ENCODE measurements at places on chromosomes 1 and 21. TPM values are rescaled to one million over a fixed set of nuclear protein-coding genes. Genes with fewer than 3 reads are reported as not detected.

CLEC20A gene
- total RNA-seq, result 0.20 TPM

DNA sequence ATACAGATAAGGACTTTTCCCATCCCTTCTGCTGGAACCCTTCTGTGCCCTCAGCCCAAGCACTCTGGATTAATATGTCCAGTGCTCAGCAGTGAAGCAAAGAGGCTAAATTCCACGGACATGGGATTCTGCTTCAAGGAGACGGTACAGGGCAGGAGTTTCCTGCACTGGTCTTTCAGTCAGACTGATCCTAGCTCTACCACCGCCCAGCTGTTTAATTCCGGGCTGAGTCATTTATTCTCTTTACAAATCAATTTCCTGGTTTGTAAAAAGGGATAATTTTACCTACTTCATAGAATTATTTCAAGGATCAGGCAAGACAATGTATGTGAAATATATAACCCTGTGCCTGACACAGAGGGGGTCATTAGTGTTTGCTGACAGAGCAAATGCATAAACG lies 41.6 kb upstream of the NRDC start:
- H3K4me1 ChIP-seq, result peaks cover 19% of the 10 kb centered on the region
- DNase-seq, result no peak
- H3K36me3 ChIP-seq, result no peaks in the 10 kb centered on the region
- peaks cover 12% of the 10 kb centered on the region for H3K27me3 ChIP-seq
- H3K27ac ChIP-seq, result no peak overlapping the region
- no peak overlapping the region for H3K4me3 ChIP-seq

SELENBP1 gene
- 147 TPM for total RNA-seq

GRCh38 chr1:180080439-180080838 lies 74.2 kb upstream of the QSOX1 start:
- H3K36me3 ChIP-seq, result peaks cover 32% of the 10 kb centered on the region
- no peaks in the 10 kb centered on the region for H3K4me1 ChIP-seq
- no peak overlapping the region for H3K27ac ChIP-seq

- H3K4me3 ChIP-seq, result no peak overlapping the region
- H3K4me1 ChIP-seq, result no peaks in the 10 kb centered on the region
- no peak for DNase-seq
- no peak overlapping the region for H3K27ac ChIP-seq
Observed at GRCh38 chr1:90381598-90381997, 335.5 kb downstream of the BARHL2 start.

GRCh38 chr1:6695868-6696267 lies 5.7 kb downstream of the DNAJC11 start:
- DNase-seq, result no peak
- no peaks in the 10 kb centered on the region for H3K36me3 ChIP-seq
- no peak overlapping the region for H3K27ac ChIP-seq
- H3K4me3 ChIP-seq, result no peak overlapping the region
- no peaks in the 10 kb centered on the region for H3K27me3 ChIP-seq

GRCh38 chr1:153545067-153546055 lies at the start of gene S100A4:
S100A4 (minus strand) TSS chr1:153545806; CDS start chr1:153544794, 1,012 bp downstream.
- DNase-seq, result no peak
- H3K4me3 ChIP-seq, result no peak within 1 kb of the TSS
- no peaks in the 10 kb centered on the region for H3K36me3 ChIP-seq

NR0B2 gene
- not detected for total RNA-seq

TXNIP gene
- 453 TPM for total RNA-seq

IL19 gene
- not detected for total RNA-seq

GRCh38 chr1:76055987-76056386 lies 18.6 kb upstream of the ST6GALNAC3 start:
- H3K4me3 ChIP-seq, result no peak overlapping the region
- H3K4me1 ChIP-seq, result peaks cover 4% of the 10 kb centered on the region
- H3K36me3 ChIP-seq, result no peaks in the 10 kb centered on the region
- no peak overlapping the region for H3K27ac ChIP-seq
- no peak for DNase-seq
- H3K27me3 ChIP-seq, result no peaks in the 10 kb centered on the region

DNA sequence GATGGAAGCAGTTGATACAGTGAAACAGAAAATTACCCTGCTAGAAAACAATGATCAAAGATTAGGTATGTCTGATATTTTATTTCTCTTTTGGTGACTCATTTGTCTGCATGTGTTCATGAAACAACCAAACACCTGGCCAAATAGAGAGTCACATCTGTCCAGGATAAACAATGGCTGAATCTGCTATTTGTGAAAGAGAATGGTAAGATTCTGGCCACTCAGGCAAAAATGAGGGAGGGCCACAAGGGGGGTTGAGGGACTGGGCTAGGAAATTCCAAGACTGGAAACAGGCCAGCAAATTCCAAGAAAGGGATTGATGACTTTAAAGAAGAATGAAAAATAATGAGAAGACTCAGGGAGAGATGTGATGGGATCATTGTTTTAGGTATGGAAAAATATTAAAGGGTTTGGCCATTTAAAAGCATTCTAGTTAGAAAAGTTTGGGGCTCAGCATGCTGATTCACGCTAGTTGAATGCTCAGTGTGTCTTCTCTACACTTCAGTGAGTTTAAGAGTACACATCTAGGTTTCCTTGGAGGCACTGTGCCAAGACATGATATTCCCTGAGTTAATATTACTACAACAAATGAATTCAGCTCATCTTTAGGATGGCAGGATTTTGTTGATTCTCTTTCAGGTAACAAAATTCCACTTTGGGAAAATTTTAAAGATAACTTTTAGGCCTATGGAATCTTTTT lies 44.9 kb downstream of the TRAF5 start:
- no peaks in the 10 kb centered on the region for H3K27me3 ChIP-seq
- no peak overlapping the region for H3K27ac ChIP-seq
- DNase-seq, result no peak
- H3K4me1 ChIP-seq, result no peaks in the 10 kb centered on the region
- H3K36me3 ChIP-seq, result peaks cover 3% of the 10 kb centered on the region

- no peak overlapping the region for H3K4me3 ChIP-seq
- no peak overlapping the region for H3K27ac ChIP-seq
- peaks cover 6% of the 10 kb centered on the region for H3K4me1 ChIP-seq
- H3K27me3 ChIP-seq, result no peaks in the 10 kb centered on the region
Observed at GRCh38 chr21:19256934-19257660, 853.5 kb upstream of the TMPRSS15 start.

- no peak overlapping the region for H3K27ac ChIP-seq
- peaks cover 4% of the 10 kb centered on the region for H3K36me3 ChIP-seq
- H3K27me3 ChIP-seq, result no peaks in the 10 kb centered on the region
- no peak overlapping the region for H3K4me3 ChIP-seq
- DNase-seq, result no peak
- H3K4me1 ChIP-seq, result no peaks in the 10 kb centered on the region
Observed at GRCh38 chr1:86750076-86750475, 45.7 kb downstream of the SH3GLB1 start.

NHLH1 gene
- total RNA-seq, result 1.4 TPM

GRCh38 chr1:85065550-85065949 lies 17.2 kb upstream of the MCOLN3 start:
- no peak overlapping the region for H3K27ac ChIP-seq
- H3K27me3 ChIP-seq, result no peaks in the 10 kb centered on the region

DNA sequence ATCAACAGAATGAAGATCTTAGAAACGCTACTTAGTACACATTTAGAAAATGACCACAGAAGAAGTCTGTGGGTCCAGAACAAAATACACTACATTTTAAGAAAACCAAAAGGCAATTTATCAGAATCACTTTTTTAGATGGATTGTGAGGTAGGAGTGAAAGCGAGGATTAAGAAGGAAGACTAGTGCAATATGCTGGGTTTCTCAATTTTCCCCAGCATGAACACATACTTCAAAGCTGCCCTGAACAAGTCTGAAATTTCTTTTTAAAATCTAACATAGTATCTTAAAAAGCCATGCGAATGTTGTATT lies 200.5 kb downstream of the SLC45A1 start:
- peaks cover 14% of the 10 kb centered on the region for H3K4me1 ChIP-seq
- DNase-seq, result no peak
- no peak overlapping the region for H3K27ac ChIP-seq
- H3K36me3 ChIP-seq, result peaks cover 6% of the 10 kb centered on the region
- no peak overlapping the region for H3K4me3 ChIP-seq

Measured in spinal cord (tissue), 10 donors.